ENCODE measurements at places on chromosomes 12 and 14. TPM values are rescaled to one million over a fixed set of nuclear protein-coding genes. Genes with fewer than 3 reads are reported as not detected.

DNA sequence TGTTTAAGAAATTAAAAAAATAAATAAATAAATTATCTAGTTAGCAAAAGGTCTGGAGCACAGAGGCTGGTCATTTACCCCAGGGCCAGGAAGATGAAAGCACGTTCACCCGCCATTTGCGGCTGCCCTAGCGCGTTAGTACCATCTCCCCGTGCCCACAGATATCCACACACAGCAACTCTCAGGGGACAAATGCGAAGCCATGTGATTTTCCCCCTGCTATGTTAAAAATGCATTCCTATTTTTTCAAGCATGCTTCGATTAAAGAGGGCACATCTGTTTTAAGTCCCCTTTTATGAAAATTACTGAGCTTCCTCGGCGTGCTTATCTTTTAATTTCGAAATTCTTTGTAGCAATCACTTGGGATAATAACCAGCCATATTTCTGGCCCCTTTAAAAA is 56.9 kb upstream of the PIWIL1 start:
- no peak for DNase-seq
- H3K27ac ChIP-seq, result no peak overlapping the region
- no peaks in the 10 kb centered on the region for H3K36me3 ChIP-seq

CLEC4C gene
- total RNA-seq, result 0.44 TPM

DNA sequence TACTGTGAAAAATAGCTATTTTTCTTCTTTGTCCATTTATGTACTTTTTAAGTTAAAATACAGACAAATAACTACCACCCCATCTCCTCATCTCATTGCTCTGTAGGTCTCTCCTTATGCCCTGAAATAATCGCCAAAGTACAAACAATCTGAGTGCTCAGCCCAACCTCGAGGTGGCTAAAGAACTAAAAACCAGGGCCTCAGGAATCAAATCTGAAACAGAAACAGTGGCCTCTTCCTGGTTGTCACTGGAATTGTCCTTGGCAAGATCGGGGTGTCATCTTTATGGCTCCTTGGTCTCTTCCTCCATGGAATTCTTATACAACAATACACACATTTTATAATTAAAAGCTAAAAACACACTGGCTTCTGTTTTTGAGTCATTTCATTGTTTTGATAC is 182.4 kb downstream of the ASCL1 start:
- no peak overlapping the region for H3K27ac ChIP-seq
- no peak for DNase-seq
- no peak overlapping the region for H3K4me3 ChIP-seq
- H3K27me3 ChIP-seq, result no peaks in the 10 kb centered on the region
- no peaks in the 10 kb centered on the region for H3K4me1 ChIP-seq
- H3K36me3 ChIP-seq, result no peaks in the 10 kb centered on the region

- no peak overlapping the region for H3K27ac ChIP-seq
- peaks cover 86% of the 10 kb centered on the region for H3K27me3 ChIP-seq
- H3K4me1 ChIP-seq, result peaks cover 19% of the 10 kb centered on the region
- DNase-seq, result no peak
These were observed 885 bp upstream of the HOXC10 start for GRCh38 chr12:53983950-53984572.

LRRIQ1 gene
- total RNA-seq, result not detected

DNA sequence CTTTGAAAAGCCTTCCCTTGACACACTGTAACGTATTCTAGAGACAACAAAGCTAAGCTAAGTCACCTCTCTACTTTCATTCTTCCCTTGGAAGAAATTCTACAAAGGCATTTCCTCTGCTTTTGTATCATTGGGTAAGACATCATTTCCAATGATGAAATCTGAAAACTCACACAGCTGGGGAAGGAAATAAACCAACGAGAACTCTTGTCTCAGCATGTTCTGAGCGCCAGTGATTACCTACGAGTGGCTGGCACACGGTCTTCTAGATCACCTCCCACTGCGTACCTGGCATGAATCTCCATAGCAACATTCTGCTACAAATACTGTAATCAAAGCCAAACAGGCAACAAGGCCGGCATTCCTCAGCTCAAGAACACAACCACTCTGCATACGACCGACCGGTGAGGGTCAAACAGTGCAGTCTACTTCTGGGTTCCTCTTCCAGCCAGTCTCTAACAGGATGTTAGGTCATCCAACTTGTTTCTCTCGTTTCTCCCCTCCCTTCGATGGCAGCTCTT is 7.6 kb downstream of the VPS37B start:
- H3K36me3 ChIP-seq, result peaks cover 10% of the 10 kb centered on the region
- no peaks in the 10 kb centered on the region for H3K27me3 ChIP-seq
- peak overlapping the region; percentile 88 for H3K4me3 ChIP-seq
- H3K27ac ChIP-seq, result peak overlapping the region; percentile 96

DNA sequence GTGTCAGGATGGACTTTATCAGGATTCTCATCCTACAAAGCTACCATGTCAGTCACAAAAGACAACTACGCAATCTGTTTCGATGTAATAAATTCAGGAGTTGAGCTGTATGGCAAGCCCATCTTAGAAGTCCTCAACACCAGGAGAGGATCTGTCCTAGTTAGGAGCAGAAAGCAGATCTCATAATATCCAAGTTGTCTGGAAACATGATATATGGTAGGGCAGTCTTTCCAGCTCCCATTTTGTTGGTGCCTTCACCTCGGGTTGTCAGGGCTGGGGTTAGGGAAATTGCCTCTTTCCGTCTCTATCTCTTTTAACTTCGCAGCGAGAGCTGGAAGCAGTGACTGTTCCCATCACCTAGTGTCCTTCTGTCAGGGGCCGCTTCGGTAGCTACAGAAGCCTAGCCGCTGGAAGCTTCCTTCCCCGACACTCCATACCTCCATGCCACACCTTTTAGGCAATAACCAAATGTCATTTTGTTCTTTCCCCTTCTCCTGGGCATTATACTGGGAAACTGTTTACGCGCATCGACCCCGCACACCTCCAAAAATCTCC is 1.4 kb downstream of the NIN start:
- no peak for DNase-seq
- peak overlapping the region; percentile 93 for H3K4me3 ChIP-seq
- peaks cover 41% of the 10 kb centered on the region for H3K36me3 ChIP-seq
- H3K4me1 ChIP-seq, result peaks cover 74% of the 10 kb centered on the region
- H3K27me3 ChIP-seq, result no peaks in the 10 kb centered on the region

ACVRL1 gene
- total RNA-seq, result not detected

CARMIL3 gene
- total RNA-seq, result 3.9 TPM

DNA sequence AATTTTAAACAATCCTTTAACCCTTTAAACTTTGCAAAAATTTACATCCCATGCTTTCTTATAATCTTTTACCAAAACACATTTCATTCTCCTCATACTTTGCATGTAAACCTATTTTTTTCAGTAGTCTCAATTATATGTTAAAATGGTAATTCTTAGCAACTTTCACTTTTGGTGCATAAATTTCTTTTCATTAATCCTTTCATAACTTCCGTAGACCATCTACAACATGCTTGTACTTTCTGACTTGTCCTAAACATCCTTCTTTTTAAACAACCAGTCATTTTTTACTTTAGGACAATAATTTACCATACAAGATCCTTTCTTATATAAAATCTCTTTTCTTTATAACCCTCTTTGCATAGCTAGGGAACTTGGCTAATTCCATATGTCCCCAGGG is 19.5 kb downstream of the CCDC91 start:
- DNase-seq, result no peak
- H3K36me3 ChIP-seq, result peaks cover 47% of the 10 kb centered on the region
- H3K4me1 ChIP-seq, result peaks cover 14% of the 10 kb centered on the region
- no peak overlapping the region for H3K27ac ChIP-seq
- H3K4me3 ChIP-seq, result no peak overlapping the region

DNA sequence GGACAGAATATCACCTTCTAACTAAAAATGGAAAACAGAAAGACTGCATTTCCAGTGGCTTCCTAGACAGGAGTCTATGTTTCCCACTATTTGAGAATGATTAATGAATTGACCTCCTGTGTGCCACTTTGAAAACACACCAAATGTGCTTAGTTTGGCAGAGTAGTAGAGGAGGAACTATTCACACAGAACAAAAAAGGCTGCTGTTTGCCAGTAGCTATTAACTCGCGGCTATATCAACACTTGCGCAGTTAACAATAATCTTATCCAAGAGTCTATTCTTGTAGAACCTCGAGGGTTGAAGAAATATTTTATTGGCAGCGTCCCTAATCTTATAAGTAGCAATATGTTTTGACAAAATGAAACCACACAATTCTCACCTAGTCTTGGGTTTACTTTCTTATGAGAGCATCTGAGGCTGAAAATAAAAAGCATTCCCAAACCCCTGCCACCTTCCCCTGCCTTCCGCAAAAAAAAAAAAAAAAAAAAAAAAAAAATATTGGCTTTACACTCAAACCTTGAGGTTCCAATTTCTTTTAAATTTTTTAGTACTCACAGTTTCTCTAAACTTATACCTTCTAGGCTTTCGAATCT is 127.3 kb upstream of the FLRT2 start:
- H3K27ac ChIP-seq, result no peak overlapping the region
- H3K4me3 ChIP-seq, result no peak overlapping the region
- DNase-seq, result no peak

EPYC gene
- not detected for total RNA-seq

DNA sequence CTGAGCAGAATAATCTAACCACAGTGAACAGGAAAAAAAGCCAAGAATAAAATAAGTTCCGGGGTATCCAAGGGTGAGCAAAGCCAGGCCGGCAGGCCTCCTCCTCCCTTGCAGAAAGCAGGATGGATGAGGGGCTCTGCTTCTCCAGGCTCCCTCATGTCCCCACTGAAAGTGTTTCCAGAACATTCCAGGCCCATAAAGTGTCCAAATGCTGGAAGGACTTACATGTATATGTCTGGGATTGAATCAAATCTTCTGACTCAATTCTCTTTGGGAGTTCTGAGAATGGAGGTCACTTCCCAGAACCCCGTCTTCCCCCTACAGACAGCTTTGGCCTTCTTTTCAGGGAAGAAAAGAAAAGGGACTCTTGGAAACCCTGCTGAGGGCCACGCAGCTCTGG is 25.0 kb upstream of the BDKRB1 start:
- H3K27ac ChIP-seq, result no peak overlapping the region
- no peak for DNase-seq
- H3K27me3 ChIP-seq, result peaks cover 5% of the 10 kb centered on the region
- H3K4me1 ChIP-seq, result no peaks in the 10 kb centered on the region

DNA sequence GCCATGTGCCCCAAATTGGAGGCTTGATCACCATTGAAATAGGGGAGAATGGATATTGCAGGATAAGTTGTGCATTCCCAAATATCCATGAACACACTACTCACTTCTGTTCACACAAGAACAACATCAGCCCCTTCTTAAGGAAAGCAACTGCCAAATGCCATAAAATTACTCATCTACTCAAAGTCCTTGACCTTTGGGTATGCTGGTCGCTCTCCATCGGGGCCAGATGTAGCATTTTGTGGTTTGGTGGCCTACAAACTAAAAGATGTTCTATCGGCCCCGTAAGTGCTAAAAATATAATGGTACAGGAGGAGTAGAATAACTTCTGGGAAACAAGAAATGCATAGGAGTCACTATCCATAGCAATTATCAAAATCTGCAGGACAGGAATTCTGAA is 362.6 kb downstream of the AEBP2 start:
- no peaks in the 10 kb centered on the region for H3K4me1 ChIP-seq
- H3K36me3 ChIP-seq, result no peaks in the 10 kb centered on the region
- DNase-seq, result no peak
- no peak overlapping the region for H3K4me3 ChIP-seq
- no peak overlapping the region for H3K27ac ChIP-seq

GRCh38 chr12:46946137-46946536 is 120.3 kb upstream of the SLC38A4 start:
- H3K4me1 ChIP-seq, result no peaks in the 10 kb centered on the region
- H3K4me3 ChIP-seq, result no peak overlapping the region
- DNase-seq, result no peak

- H3K36me3 ChIP-seq, result no peaks in the 10 kb centered on the region
- no peak overlapping the region for H3K4me3 ChIP-seq
- H3K4me1 ChIP-seq, result no peaks in the 10 kb centered on the region
- H3K27ac ChIP-seq, result no peak overlapping the region
- no peaks in the 10 kb centered on the region for H3K27me3 ChIP-seq
These were observed 86.2 kb upstream of the TMTC1 start for GRCh38 chr12:29869946-29870345.

DNA sequence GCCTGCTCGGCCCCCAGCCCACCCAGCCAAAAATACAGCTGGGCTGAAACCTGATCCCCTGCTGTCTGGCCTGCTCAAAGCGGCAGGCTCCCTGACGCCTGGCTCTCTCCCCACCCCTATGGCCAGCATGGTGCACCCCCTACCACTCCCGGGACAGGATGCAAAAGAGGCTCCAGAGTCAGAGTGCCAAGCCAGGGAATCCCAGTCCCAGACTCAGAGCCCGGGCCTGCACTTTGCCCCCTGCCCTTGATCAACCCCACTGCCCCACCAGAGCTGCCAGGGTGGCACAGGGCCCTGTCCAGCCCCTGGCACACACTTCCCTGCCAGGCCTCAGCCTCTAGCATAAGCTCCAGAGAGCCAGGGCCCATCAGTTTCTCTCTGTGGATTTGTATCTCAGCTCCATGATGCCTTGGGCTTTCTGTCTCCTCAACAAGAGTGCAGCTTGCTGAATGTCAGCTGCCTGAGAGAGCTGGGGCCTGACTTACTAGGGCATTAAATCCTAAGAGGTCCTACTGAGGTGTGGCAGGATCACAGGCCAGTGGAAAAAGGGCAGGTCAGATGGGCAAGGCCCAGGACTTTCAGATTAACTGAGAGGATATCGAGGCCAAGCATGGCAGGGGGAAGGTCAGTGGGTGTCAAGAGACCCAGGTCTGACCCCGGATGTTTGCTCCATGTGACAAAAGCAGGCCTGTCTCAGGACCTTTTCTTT is 13.9 kb downstream of the ACVRL1 start:
- no peaks in the 10 kb centered on the region for H3K27me3 ChIP-seq
- no peak overlapping the region for H3K4me3 ChIP-seq
- DNase-seq, result no peak
- no peaks in the 10 kb centered on the region for H3K36me3 ChIP-seq

GYS2 gene
- total RNA-seq, result not detected

DNA sequence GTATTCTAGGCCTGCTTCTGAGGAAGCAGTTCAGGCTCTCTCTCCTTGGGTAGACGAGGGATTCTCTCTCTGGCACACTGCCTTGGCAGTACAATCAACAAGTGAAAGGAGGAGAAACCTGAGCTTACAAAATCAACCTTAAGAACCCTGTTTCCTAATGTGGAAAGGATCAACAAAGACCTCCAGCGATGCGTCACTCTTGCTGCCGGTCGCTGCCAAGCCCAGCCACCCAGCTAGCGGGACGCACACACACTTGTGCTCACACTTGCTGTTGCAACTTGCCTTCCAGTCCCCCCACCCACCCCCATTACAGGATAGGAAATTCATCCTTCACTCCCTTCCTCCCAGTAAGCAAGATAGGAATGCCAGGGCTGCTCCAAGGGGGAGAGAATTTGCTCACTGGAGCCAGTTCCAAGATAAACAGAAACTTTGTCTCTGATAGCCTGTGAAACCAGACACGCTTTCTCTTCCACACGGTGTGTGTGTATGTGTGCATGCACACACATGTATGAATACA is 144.3 kb downstream of the BCL11B start:
- no peaks in the 10 kb centered on the region for H3K36me3 ChIP-seq
- no peaks in the 10 kb centered on the region for H3K27me3 ChIP-seq
- no peaks in the 10 kb centered on the region for H3K4me1 ChIP-seq
- DNase-seq, result no peak
